ENCODE measurements at places on chromosomes 7 and 10.

DNA sequence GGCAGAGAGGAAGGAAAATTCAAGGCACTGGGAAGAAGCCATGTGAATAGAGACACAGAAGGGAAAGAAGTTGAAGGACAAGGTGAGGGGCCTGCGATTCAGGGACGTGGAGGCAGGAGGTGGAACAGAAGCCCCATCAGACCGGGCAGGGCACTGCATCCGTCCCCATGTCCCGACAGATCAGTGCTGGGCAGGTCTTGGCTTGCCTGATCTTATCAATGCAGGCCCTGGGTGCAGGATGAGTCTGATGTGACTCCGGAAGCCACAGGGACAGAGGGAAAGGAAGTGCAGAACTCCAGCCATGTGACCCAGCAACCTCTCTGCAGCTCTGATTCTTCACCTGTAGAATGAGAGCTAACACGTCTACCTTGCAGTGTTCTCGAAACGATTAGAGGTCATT is 136.2 kb upstream of the CTBP2 start:
- DNase-seq = no peak

- no peak for DNase-seq
Observed at GRCh38 chr10:34273340-34273739, 541.8 kb downstream of the PARD3 start.

- no peak for DNase-seq
Observed at GRCh38 chr7:157729566-157729965, 392.8 kb downstream of the DNAJB6 start.

DNA sequence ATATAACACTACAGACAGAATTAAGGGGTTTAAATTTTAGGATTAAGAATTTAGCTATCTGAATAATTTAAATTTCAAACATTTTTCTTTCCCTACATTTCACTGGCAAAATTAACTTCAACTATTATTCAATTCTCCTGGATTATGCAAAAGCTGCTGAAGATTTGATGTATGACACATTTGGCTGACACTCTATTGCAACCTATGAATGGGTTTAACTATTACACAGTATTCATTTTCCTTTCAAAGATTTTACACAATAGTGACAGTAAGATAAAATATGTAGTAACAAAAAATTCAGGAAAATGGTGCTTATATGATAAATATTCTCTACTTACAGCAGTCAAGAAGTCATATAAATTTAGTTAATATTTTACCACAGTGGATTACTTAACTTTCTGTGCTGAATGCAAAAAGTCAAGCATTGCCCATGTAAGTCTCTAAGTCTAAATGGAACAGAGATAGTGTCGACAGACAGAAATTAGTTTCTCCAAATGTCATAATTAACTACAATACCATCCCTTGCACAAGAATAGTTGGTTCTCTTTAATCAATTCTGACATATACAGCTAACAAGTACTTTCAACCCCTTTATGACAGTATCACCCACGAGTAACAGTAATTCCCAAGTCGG is 194.1 kb upstream of the FRMD4A start:
- no peak for DNase-seq

- DNase-seq = no peak
Observed at GRCh38 chr10:91238191-91238590, 17.7 kb downstream of the PCGF5 start.

DNA sequence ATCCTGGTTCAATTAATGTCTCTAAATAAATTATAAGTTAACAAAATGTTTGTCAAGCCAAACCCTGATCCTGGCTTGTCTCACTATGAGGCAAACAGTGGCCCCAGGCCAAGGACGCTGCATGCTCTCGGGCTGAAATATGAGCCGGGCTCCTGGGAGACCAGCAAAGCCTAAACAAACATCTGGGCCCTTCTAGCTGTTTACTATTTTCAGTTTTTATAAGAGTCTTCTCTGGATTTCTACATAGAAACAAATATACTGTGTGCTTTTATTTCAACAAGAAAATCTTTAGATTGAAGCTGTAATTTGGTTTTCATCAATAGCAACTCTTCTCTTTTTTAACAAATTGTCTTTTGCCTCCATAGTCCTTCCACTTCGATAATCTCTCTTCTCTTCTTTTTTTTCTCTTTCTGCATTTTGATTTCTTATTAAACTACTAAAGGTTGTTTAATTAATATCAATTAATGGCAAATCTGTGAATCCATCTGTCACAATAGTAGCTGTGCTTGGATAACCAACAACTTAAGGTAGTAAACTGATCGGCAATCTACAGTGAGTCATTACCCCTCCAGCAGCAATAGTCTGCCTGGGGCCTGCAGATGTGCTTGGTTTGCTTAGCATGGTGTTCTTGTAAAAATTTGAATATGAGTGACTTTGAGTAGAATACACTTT is 83.3 kb upstream of the DNAJC1 start:
- DNase-seq = no peak

DNA sequence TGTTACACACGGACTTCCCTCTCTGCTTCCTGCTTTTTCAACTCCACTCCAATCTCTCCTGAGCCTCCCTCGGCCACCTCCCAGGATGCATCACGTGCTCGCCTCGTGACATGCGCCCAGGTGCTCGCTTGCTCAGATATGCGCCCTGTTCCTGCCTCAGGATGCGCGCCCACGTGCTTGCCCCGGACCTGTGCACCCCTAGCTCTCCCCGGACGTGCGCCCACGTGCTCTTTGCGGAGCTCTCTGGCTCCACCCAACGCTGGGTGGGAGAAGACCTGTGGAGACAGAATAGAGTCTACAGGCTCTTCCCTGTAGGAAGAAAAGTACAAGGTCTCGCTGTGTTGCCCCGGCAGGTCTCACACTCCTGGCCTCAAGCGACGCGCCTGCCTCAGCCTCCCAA is 23.1 kb downstream of the PARD3 start:
- no peak for DNase-seq

DNA sequence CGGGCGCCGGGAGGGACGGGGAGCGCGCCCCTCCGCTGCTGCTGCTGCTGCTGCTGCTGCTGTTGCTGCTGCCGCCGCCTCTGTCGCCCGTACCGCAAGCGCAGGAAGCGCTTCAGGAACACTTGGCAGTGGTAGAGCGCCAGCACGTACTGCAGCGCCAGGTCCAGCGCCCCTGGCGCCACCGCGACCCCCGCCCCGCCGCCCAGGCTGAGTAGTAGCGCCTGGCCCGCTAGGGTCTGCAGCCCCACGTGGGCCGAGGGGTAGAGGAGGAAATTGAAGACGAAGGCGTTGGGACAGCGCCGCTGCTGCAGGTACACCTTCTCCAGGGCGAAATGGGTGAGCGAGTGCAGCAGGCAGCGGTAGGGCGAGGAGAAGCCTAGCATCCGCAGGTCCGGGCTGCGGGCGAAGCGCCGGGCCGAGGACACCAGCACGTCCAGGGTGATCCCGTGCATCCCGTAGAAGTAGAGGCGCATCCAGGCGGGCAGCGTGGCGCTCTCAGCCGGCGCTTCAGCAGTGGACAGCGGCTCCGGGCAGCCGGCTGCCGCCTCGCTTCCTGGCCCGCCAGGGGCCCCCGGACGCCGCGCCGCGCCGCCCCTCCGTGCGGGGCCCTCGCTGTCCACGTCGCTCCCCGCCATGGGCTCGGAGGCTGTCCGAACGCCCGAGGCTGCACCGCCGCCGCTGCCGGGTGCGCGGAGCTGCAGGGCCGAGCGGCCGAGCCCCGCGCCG is at the start of gene TMEM229A:
TMEM229A (minus strand) TSS at position 699 of the 726 bp plus-strand sequence; CDS start at position 635, 64 bp downstream.
- DNase-seq = no peak

DNA sequence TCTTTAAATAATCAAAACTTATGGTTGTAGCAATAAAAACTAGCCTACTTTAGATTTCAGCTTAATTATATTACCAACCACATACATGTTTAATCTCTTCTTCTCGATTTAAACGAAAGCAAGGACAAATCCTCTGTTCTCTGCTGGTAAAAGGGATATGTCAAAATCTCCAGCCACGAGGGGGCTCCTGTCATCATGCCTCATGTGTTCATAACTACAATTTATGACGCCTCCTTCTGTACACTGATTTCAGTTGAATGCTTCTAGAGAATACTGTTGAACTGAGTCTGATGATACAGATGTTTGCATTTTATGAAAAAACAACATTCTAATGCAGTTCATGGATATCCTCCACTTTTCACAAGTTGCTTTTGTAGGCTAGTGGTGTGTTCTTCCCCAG is 220.0 kb upstream of the DPP6 start:
- no peak for DNase-seq

- no peak for DNase-seq
Observed at GRCh38 chr10:118775478-118775877, 20.7 kb upstream of the CACUL1 start.

- DNase-seq = no peak
Observed at GRCh38 chr7:124428781-124429180, 336.8 kb downstream of the GPR37 start.

DNA sequence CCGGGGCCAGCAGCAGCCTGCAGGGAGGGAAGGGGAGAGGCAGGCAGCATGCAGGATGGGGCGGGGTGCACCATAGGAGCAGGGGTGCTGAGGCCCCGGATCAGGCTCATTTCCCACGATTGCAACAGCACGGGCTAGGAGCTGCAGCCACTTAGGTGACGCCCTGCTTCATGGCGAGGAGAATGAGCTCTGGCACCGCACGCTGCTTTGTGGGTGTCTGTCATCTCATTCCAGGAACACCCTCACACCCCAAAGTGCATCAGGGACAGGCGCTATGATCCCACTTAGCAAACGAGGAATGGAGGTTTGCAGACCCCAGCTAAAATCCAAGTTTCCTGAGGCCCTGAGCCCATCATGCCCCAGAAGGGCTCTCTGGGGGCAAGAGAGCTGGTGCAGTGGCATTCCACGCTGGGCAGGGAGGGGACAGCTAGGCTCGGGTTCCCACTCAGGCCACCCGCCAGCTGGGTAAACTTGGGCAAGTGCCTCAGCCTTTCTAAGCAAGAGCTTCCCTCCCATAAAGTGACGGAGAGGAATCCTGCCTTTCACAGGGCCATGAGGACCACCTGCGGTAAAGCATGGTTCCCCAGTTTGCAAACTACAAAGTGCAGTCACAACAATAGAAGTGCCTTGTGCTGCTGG is 9.3 kb downstream of the KCNH2 start:
- no peak for DNase-seq

DNA sequence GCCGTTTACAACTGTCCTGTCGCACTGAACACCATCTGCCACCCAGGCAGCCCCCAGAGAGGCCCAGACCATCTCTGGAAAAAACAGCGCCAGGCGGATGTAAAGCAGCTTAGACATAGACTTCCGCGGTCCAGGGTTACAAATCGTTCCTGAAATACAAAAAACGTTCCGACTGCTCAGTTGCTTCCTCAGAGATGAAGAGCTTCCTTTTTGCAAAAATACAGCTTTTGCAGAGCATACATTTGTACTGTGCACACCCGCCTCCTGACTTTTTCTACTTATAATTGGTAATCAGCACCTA is 11.4 kb downstream of the DAGLB start:
- DNase-seq = peak; percentile 8

DNA sequence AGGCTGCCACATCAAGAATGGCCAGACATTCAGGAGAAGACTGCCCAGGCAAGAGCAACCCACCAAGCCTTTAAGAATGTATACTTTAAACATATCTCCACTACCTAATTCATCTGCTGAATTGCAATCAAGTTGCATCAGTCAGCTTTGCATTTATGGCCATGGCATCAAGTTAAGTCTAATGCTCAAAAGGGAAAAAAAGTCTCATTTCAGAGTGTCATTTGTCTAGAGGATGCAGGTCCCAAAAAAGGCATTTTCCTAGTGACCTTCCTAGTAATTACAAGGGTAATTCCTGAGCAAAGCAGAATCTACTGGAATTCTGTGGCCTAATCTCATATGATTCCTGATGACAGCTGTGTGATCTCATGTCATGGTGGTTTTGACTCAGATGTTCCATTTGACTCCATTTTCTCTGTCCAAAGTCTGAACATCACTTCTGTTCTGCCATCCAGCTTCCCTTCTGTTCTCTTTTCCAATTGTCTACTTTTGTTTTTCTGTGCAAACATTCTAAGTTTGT is 7.3 kb upstream of the CABCOCO1 start:
- no peak for DNase-seq

DNA sequence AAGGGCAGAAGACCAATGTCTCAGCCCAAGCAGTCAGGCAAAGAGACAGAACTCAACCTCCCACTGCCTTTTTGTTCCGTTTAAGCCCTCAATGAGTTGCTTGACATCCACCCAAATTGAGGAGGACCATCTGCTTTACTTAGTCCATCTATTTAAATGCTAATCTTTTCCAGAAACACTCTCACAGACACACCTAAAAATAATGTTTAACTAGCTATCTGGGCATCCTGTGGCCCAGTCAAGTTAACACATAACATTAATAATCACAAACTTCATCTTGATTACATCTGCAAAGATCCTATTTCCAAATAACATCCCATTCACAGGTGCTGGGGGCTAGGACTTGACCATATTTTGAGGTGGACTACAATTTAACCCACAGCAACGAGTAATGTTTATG is 115.7 kb downstream of the RAB11FIP2 start:
- DNase-seq = no peak

DNA sequence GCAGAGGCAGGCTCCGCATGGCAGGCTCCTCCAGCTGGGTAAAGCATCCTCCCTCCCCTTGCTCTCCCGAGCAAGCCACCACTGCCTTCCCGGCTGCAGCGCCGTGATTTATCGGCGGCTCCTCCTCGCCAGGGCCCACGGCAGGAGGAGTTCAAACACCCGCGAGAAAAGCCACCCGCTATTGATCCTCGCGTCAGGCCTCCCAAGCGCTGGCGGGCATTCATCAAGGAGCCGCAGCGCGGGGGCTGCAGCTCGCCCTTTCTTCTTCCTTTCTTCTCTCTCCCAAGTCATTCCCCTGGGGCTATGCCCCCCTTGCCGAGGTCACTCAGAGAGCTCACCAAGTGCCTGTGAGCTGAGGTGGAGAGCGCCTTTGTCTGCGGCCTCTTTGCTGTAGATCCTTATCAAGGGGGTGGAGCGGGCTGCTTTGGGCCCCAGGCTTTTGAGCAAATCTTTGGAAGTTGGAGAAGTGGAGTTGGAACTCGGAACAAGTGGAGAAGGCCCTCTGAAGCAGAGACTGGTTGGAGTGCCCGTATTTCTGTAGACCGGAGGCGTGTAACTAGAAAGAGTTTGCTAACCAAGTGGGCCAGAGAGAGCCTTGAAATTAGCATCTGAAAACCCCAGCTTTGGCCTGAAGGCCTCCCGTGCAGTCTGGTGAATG is 107.2 kb upstream of the PPIF start:
- DNase-seq = no peak

- peak; percentile 33 for DNase-seq
Observed at GRCh38 chr7:101743241-101743994, 74.0 kb upstream of the CUX1 start.

GRCh38 chr10:34808801-34809745 is 6.0 kb downstream of the PARD3 start:
- no peak for DNase-seq

- no peak for DNase-seq
Observed at GRCh38 chr7:100035876-100036275, 13.7 kb upstream of the ZSCAN21 start.

DNA sequence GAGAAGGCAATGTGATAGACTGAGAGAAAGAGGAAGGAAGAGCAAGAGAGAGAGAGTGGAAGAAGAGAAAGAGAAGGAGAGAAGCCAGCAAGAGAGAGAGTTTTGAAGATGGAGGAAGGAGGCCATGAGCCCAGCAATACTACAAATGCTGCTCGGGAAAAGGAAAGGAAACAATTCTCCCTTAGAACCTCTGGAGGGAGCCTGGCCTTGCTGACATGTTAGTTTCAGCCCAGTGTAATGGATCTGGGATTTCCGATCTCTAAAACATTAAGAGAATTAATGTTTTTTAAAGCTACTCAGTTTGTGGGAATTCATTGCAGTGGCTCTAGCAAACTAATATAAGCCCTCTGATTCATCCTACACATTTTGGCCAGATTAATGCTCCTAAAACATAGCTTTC is 206.8 kb upstream of the MTPN start:
- no peak for DNase-seq
